RPMI7951 (cell line): ENCODE measurements at places on chromosomes 7 and 10. TPM values are rescaled to one million over a fixed set of nuclear protein-coding genes. Genes with fewer than 3 reads are reported as not detected.
A peak's percentile ranks its signal among the peaks of the same experiment; 100 is the strongest.

- no peak for DNase-seq
Observed at GRCh38 chr10:21479570-21480315, 45.7 kb downstream of the SKIDA1 start.

GRCh38 chr7:139675127-139676125 lies 102.4 kb downstream of the HIPK2 start:
- no peak for DNase-seq

DNA sequence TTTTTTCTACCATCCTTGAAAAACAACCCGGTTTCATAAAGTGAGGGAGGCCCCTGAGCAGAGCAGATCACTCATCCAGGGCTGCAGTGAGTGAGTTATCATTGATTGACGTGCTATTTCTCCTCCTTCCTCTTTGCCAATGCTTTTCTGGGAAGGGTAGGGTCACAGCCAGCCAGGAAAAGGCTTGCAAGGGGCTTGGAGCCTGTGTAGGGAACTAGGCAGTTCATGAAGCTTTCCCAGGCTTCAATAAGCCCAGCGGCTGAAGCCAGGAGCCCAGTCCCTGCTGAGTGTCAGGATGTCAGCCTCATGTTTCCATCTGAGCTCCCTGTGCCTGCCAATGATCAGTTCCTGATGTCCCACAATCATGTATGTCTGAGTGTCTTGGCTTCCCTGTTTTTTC lies 584.7 kb downstream of the GALNT17 start:
- no peak for DNase-seq

DNA sequence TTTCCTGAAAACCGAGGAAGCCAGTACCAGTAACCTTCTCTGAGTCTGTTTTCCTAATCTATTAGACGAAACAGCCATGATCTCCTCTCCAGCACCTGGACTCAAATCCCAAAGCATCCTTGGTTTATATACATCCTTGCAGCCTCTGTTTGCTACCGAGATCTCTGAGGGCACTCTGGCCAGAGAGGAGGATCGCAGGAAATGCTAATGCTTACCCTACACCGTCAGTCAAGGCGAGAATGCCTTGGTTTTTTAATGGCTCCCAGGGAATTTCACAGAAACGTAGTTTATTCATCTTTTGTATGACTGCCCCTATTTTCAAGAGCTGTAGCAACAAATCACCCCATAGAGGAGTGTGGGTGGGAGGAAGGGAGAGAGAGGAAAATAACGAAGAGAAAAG lies 91.5 kb upstream of the CALN1 start:
- no peak for DNase-seq

DNA sequence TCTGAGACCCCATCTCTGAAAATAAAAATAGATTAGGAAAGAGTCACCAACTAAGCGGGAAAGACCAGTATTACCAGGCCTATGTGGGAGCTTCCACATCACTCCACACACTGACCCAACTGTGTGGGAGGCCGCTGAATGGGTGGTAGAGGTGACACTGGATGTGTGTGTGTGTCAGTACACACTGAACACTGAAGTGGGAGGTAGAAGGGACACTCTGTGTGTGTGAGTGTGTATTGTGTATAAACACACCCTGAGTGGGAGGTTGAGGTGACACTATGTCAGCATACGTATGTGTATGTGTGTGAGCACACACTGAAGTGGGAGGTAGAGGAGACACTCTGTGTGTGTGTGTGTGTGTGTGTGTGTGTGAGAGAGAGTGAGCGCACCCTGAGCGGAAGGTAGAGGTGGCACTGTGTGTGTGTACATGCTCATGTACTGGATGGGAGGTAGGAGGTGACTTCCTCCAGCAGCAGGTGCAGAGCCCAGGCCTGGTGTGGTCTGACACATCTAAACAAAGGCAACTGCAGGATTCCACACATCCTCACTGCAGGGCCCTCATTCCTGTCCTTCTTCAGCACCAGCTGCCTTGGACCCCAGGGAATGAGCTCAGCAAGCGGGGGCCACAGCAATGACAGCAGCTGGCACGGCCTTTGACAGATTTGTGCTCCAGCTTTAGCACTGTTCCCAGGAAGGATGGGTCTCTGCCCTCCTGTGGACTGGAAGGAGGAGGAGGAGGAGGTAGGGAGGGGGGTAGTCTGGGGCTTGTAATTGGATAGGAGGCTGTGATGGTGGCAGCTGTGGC lies 26.5 kb upstream of the RBM20 start:
- DNase-seq, result no peak

GRCh38 chr7:97381815-97382554 lies 264.5 kb downstream of the SDHAF3 start:
- DNase-seq, result no peak

- DNase-seq, result peak; percentile 80
Observed at GRCh38 chr7:138752518-138753149, 45.2 kb upstream of the TMEM213 start.

- peak; percentile 72 for DNase-seq
Observed at GRCh38 chr10:93462881-93463280, 19.3 kb downstream of the MYOF start.

- no peak for DNase-seq
Observed at GRCh38 chr10:70064486-70064885, 11.8 kb downstream of the MACROH2A2 start.

- DNase-seq, result no peak
Observed at GRCh38 chr7:24725554-24726241, 31.6 kb downstream of the GSDME start.

ATP6V0A4 gene
- total RNA-seq, result not detected in 2 replicates

CLRN3 gene
- not detected in 2 replicates for total RNA-seq

ARL3 gene
- 11.1 and 12.3 TPM in 2 replicates for total RNA-seq
